CD14-positive monocyte (primary cell): ENCODE measurements at places on chromosomes 1 and 21.

GRCh38 chr1:47561523-47562007 lies 123.7 kb downstream of the FOXD2 start:
- no peak for DNase-seq

GRCh38 chr1:27894521-27894920 lies 22.2 kb downstream of the THEMIS2 start:
- no peak for DNase-seq

GRCh38 chr1:112395821-112396652 lies at the start of gene CTTNBP2NL:
CTTNBP2NL (plus strand) TSS chr1:112396214; CDS start chr1:112416166, 19,952 bp downstream.
- peak; percentile 78 for DNase-seq

DNA sequence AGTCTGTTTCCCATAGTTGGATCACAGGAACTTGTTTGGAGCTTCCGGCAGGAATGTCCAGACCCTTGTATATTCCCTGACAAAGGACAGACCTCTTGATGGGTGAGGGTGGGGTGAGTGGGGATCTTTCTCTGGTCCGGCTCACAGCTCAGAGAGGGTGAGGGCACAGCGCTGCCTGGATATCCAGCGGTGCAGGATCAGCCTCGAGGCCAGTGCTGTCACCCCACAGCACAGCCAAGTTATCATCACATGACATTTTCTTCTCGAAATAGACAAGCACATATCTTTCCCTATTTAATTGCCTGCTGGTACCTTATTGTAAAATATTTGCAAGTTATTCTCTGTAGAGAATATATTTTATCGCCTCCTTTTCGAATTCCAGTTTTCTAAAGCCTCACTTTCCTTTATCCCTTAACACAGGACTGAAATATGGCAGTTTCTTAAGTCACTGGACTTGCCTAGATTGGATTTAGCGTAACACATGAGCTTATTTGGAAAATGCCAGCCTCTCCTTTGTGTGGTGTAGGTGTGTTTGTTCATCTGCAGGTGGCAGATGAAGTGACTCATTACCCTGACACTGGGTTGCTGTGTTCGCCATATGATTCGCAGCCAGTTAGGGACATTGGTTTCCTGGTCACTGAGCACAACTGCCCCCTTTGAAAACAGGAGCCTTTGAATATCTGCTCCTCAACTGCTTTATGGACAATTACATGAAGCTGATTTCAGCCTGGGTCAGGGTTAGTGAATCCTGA lies 21.4 kb downstream of the CLIC6 start:
- no peak for DNase-seq

- peak; percentile 54 for DNase-seq
Measured at GRCh38 chr1:21779613-21780521, 3.1 kb downstream of the USP48 start.

- no peak for DNase-seq
Measured at GRCh38 chr21:39161064-39161463, 22.2 kb downstream of the PSMG1 start.

DNA sequence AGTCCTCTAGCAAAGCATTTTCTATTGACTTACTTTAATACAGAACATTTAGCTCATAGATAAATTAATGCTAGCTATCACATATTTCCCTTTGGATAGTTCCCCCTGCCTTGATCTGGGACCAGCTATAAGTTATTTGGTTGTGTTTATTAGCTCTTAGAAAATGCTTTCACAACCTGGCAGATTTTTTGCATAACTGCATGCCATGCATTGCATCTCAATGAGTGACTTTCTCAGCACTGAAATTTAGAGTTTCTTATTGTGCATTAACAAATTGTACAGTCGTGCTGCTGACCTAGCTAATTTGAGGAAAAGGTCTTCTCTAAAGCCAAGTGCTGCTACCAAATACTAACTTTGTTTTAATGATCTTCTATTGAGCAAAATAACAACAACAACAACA lies 164.8 kb downstream of the PLPPR5 start:
- DNase-seq: no peak
